ENCODE measurements at places on chromosomes 7 and 10. TPM values are rescaled to one million over a fixed set of nuclear protein-coding genes. Genes with fewer than 3 reads are reported as not detected.

DNA sequence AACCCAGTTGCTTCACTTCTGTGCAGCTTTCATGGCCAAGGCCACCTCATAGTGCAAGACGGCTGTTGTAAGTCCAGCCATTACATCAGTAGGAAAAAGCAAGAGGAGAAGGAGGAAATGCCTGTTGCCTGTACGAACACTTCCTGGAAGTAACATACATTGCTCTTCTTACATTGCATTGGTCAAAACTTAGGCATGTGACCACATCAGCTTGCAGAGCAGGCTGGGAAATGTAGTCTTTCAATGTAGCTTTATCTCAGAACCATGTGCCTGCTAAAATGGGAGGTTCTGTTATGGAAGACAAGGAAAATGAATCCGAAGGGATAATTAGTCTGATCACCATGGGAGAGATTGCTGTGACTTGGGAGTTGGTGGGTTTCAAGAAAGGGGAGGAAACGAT is 4.3 kb downstream of the SLC29A3 start:
- DNase-seq, result no peak

- DNase-seq, result no peak
These were observed 220.9 kb upstream of the KMT2E start for GRCh38 chr7:104793066-104793465.

DNA sequence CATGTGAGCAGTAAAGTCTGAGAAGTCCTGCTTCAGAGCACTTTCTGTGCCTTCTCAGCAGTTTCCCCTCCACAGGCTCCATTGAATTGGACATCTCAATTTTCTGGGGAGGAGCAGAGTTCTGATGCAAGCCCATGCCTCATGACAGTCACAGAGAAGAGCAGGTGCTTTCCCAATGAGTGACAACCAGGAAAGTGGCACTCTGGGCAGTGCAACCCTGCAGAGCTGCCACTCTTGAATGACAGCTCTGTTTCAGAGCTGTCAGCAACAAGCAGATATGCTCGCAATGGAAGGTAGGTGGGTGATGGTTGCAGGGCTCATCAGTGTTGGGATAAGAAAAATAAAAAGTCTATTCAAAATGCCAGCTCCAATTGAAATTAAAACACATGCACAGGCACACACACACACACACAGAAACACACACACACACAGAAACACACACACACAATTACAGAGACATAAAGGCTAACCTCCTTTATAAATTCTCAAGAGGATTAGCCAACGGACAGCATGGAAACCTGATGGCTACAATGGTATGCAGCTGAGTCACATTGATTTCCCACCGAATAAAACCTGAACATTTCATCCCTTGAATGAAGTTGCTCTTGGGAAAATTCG is 50.5 kb downstream of the C10orf67 start:
- DNase-seq, result no peak

UTF1 gene
- not detected for total RNA-seq

IFIT1B gene
- not detected for total RNA-seq

Measured in B cell (primary cell).